Memory B cell (primary cell): ENCODE measurements at places on chromosomes 5 and 9.

DNA sequence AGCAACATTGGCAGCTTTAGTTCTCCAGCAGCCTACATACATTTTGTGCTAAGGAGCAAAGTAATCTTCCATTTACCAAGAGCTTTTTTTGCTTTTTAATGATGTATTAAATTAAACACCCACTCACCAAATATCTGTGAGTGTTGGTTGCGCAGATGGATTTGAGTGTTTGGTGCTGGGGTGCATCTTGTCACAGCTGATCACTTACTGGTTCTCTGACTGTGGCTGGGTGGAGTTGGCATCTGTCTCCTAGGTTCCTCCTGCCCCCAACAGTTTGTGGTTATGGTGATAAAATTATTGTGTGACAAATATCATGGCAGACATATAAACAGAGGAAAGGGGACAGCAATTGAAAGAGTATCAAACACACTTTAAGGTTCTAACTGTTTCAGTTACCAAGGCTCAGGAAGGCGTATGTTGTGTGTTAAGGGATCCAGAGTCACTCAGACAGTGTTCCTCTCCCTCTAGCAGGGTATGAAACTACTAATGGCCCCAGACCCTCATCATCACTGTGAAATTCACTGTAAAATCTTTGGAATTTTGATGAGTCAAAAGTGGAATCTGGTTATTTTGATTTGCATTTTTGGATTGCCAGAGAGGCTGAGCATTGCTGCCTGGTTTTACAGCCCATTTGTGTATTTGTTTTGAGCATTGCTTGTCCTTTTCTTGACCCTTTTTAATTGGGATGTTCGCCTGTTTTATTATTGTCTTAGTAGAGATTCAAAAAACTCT is 81.7 kb downstream of the PDE8B start:
- no peak for DNase-seq

GRCh38 chr9:25427290-25427689 is 251.0 kb downstream of the TUSC1 start:
- no peak for DNase-seq

- DNase-seq: peak; percentile 74
Measured at GRCh38 chr5:131252824-131253171, 11.1 kb upstream of the CDC42SE2 start.

- peak; percentile 61 for DNase-seq
Measured at GRCh38 chr9:134059661-134060395, 8.0 kb downstream of the BRD3 start.

- DNase-seq: no peak
Measured at GRCh38 chr5:153896701-153897100, 142.0 kb downstream of the FAM114A2 start.

DNA sequence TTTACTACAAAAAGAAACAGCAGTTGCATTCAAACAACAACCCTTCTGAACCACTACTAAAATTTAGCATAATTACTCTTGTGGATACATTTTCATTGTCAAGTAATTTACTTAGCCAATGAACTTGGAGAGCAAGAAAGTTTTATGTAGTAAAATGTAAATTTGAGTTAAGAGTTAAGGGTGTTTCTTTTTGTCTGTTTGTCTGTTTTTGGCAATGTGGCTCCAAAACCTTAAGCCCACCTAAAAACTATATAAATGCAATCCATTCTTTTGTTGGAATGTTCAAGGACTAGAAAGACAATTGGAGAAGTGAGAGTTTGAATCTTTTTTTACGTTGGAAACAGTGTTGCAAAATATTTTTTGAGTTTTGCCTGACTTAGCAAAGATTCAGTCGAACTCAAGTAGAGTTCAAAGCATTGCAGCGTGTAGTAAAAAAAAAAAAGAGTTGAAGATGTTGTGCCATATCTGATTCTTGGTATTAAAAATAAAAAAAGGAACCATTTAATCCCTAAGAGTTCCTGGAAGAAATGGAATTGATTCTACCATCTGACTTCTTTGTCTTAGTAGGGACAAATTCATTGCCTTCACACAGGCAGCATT is 867 bp downstream of the SYK start:
- DNase-seq: no peak

- no peak for DNase-seq
Measured at GRCh38 chr9:123300554-123300953, 32.2 kb upstream of the STRBP start.

DNA sequence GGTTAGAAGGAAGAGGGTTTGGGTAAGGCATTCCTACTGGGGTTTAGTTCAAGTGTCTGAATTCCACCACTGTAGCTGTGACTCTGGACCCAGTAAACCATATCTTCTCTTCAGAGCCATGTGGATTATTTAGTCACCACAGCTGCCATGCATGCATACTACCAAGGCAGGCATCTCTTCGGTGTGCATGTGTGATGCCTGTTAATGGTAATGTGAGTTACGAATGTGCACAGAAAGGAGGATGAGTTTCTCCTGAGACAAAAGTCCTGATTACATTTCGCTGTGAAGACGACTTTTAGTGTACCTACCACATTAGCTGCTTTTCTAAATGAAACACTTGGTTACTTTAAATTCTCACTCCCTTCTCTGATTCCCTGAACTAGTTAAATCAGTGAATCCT is 9.3 kb downstream of the PBX3 start:
- no peak for DNase-seq

- DNase-seq: no peak
Measured at GRCh38 chr5:158392753-158393152, 533.8 kb upstream of the CLINT1 start.

- no peak for DNase-seq
Measured at GRCh38 chr5:150945486-150945885, 40.7 kb upstream of the ZNF300 start.

DNA sequence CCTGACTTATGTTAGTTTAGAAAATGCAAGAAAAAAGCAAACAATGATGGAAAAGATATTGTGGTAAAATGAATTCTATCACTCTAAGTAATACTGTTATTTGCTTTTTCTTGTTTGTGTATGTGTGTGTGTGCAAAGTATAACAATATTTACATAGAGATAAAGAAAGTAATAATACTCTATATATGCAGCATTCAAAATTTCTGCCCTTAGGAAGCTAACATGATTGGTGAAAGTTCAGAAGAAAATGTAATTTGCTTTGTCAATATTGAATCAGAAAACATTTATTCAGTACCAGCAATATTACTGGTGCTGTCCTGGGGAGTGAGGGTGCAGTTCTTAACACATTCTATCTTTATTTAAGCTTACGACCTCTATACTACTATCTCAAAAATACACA is 12.9 kb upstream of the PRDM9 start:
- DNase-seq: no peak

DNA sequence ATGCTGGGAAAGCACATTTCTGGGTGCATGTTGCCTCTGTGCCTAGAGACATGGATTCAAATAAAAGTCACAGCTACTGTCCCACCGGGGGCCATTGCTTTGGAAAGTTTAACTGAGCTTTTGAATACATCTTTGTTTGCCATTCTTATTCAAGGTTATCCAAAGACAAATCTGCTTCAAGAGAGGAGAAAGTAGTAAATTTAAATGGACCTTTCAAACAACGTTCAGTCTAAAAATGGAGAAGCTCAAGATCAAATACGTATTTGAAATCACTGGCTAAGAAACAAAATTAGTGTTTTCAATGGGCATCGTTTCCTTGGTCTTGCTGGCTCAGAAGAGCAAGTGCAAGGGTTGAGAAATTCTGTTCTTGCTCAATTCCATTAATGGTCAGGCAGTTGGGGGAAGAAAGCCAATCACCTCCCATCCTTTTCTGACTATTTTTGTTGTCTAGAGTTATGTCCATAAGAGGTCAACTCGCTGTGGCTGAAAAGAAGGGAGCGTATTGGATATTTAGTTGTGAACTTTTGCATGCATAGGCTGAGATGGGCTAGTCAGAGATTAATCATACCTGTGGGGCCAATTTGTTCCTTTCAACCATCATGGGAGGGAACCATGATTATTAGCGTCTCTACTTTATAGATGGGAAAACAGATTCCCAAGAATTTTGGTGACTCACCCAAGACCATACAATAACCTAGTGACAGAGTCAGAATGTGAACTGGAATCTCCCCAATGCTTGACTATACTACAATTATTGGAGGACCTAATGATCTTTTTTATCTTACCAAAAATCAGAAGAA is 276.2 kb upstream of the TNC start:
- no peak for DNase-seq

- no peak for DNase-seq
Measured at GRCh38 chr5:151570058-151570457, 21.1 kb downstream of the FAT2 start.

GRCh38 chr5:54743997-54744788 is 226.6 kb downstream of the SNX18 start:
- no peak for DNase-seq
